ENCODE measurements at places on chromosomes 1 and 21.

DNA sequence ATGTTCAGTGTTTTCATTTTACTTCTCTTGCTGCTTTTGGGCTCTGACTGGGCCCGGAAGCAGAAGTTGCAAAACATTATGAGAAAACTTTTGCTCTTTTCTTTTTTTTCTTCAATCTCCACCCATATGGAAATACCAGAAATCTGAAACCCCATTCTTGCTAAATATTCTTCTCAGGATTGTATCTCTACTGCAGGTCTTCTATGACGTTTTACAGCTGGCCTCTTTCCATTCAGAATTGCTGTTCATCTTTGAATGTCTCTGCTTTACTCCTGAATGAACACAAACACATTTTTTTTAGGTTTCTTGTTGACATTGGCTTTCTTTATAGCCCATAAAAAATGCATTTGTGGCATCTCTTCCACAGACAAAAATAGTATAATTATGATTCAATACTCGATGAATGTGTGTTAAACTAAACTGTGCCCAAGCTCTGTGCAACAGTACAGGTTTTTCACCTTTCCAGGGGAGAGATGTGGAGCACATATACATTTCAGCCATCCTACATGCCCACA is 18.8 kb downstream of the PTPRC start:
- DNase-seq: peak; percentile 46

GRCh38 chr1:118100686-118101514 is 84.1 kb downstream of the SPAG17 start:
- peak; percentile 95 for DNase-seq

DNA sequence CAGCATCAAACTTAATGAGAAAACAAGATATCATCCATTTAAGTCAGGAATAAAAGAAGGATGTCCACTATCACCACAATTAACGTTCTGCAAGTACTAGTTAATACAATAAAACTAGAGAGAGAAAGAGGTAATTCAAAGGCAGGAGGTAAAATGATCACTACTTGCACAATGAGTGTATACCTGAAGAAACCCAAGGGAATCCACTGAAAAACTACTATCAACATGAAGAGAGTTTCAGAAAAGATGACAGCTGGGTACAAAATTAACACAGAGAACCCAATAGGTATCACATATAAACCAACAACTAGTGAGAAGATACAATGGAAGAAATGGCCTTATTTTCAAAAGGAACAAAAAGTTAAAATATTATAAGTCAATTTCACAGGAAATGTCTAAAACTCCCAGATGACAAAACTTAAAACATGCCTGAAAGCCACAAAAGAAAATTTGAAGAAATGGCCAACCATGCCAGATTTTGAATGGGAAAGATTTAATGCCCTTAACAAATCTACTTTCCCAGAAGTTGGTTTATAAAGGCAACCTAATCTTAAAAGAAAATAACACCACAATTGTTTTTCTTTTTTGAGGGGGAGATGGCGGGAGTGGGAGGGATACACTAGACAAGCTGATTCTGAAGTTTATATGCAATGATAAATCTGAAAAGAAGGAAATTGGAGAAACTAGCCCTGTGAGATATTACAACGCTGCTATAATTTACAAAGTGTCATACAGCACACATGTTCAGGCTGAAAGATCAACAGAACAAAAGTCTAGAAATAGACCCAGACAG is 17.8 kb downstream of the VPS26C start:
- DNase-seq: no peak

- DNase-seq: no peak
Measured at GRCh38 chr1:150127868-150128267, 21.8 kb upstream of the PLEKHO1 start.

DNA sequence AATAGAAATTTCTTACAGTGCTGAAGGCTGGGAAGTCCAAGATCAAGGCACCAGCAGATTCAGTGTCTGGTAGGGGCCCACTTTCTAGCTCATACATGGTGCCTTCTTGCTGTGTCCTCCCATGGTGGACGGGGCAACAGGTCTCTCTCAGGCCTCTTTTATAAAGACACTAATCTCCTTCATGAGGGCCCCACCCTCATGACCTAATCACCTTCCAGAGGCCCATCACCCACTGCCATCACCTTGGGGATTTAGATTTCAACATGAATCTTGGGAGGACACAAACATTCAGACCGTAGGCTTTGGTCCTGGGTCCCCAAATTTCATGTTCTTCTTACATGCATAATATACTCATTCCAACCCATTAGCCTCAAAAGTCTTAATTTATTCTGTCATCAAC is 71.5 kb downstream of the PGM1 start:
- DNase-seq: no peak

GRCh38 chr1:27596986-27597385 is 7.0 kb downstream of the AHDC1 start:
- no peak for DNase-seq

DNA sequence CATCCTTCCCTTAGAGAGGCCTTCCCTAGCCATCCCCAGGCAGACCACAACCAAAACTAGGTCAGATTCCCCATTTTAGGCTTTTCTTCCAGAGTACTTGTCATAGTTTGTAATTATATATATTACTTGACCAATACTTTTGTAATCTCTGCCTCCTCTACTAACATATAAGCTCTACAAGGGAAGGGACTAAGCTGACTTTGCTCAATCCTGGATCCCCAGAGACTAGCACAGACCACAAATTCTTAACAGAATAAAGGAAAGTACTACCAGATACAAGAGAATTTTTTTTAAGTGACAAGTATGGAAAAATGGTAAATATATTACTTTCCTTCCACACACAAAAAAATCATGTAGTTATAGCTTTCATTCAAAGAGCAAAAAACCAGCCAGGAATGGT is 2.0 kb downstream of the ZMYM6 start:
- no peak for DNase-seq

- peak; percentile 48 for DNase-seq
Measured at GRCh38 chr1:89633248-89633799, 404 bp downstream of the LRRC8C start.

DNA sequence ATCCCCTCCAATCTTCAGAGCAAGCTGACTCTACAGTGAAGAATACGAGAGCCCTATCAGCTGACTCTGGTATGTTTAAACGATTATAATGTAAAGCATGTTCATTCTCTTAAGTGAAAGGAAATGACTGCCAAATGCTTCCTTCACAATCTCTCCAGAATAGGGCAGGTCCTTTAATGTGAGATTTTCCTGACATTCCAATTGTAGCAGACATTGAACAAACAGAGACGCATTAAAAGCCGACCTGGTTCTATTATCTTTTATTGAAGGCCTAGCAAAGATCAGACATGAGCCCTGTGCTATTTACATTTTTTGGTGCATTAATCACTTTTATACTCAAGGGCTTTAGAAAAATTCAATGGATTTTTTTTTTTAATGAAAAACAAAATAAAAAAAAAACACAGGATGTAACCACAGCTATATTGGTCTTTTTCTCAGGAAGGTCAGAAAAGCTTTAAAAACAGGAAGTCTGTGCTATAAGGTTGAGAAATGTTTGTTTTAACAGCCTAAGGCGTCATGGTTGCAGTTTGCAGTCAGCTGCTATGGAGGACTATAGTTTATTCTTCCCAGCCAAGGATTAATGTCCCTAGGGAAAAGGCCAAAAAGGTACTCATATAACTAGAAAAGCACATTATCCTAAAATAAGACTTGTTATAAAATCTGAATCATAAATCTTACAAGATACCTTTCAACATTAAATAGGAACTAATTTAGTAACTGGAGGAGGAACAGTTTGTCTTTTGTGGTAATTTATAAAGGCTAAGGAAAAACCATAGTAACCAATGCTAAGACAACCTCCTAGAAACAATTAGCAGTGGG is 104.8 kb downstream of the RERE start:
- peak; percentile 83 for DNase-seq

DNA sequence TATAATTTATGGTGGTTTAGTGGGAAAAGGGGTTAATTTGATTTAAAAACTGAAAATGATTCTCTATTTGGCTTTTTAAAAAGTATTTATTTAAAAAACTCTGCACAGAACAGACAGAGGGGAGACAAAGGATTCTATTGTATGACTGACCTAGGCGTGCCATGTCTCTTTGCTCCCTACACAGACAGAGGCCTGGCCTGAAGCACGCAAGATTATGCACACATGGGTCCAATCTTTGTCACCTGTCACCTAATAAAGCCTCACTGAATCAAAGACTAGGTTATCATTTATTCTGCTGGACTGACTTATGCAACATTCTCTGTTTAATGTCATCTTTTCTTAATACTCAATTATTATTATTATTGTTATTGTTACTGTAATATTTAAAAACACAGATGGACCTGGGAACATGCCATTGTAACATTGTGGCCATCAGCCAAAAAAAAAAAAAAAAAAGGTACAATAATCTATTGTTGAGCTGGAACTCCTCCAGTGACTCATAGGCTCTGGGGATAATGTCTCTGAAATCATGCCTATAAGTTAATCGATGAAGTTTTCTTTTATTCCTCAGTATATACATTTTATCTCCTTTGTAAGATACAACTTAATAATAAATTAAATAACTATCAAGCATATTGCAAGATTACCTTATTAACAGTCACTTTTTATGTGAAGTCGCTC is 112.1 kb downstream of the RUNX1 start:
- no peak for DNase-seq

DNA sequence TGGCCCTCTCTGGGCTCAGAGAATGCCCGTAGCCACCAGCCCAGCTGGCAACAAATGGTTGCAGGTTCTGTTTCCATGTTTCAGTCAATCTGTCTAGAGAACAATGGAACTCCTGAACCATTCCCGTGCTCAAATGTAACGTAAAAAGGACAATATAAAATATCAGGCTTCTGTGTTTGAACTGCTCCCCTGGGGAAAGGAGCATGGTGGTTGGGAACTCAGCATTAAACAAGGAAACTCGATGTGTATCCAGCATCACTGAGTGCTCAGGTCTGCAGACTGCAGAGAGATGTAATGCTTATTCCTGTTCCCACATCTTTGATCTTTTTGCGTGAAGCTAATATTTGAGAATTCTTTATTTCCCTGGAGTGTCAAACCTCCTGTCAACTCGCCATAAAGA is 326.5 kb downstream of the KIF26B start:
- DNase-seq: no peak

- DNase-seq: no peak
Measured at GRCh38 chr21:45438391-45439145, 33.6 kb downstream of the COL18A1 start.

DNA sequence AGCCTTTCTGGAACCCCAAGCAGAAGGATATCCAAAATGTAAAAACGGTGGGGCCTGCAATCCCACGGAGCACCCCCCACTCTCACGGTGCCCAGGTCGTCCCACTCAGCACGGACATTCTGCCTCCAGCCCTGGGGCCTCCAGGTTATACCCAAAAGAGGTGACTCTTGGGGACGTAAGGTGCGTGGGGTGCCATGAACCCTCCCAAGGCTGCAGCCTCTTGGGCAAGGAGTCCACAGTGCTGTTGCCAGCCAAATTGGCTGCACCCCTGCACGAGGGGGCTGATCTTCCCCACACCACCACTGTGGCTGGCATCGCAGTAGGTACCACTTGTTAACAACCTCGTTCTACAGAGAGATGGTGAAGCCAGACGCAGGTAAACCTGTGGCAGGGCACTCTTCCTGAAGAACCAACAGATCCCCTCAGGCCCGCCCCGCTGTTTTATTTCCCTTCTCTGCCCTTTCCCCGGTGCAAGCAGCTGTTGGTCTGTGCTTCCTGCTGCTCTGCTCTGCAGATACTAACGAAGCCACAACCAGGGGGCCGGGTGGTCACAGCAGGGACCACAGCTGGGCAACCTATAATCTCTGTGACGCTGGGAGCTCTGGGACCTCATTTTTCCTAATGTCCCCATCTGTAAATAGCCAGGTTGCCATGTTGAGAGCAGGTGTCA is 8.7 kb downstream of the TFF3 start:
- peak; percentile 90 for DNase-seq

DNA sequence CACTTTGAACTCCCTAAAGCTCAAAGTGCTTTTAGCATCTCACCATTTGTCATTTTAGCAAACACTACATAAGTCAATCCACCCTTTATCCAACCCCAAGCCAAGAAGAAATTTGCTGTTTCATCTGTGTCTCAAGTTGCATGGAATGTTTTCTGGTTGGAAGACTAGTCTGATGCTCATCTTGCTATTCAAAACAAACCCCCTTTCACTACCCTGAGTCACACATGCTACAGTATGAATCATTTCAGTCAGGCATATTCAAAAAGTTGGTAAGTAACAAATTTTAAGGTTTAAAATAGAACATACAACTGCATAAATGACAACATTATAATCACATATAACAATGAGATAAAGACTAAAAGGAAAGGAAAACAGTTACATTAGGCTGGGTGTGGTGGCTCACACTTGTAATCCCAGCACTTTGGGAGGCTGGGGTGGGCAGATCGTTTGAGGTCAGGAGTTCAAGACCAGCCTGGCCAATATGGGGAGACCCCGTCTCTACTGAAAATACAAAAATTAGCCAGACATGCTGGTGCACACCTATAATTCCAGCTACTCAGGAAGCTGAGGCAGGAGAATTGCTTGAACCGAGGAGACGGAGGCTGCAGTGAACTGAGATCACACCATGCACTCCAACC is 38.7 kb downstream of the DSTYK start:
- no peak for DNase-seq

GRCh38 chr1:162291000-162291399 is 85.7 kb downstream of the SPATA46 start:
- no peak for DNase-seq

- no peak for DNase-seq
Measured at GRCh38 chr1:25187077-25187476, 45.2 kb downstream of the SYF2 start.

- DNase-seq: no peak
Measured at GRCh38 chr1:167648252-167648849, 18.3 kb downstream of the RCSD1 start.
